Keratinocyte (primary cell): ENCODE measurements at places on chromosomes 7 and 10. TPM values are rescaled to one million over a fixed set of nuclear protein-coding genes. Genes with fewer than 3 reads are reported as not detected.

GRCh38 chr7:80039251-80039884, 95.3 kb upstream of the GNAI1 start:
- no peak for DNase-seq

DNA sequence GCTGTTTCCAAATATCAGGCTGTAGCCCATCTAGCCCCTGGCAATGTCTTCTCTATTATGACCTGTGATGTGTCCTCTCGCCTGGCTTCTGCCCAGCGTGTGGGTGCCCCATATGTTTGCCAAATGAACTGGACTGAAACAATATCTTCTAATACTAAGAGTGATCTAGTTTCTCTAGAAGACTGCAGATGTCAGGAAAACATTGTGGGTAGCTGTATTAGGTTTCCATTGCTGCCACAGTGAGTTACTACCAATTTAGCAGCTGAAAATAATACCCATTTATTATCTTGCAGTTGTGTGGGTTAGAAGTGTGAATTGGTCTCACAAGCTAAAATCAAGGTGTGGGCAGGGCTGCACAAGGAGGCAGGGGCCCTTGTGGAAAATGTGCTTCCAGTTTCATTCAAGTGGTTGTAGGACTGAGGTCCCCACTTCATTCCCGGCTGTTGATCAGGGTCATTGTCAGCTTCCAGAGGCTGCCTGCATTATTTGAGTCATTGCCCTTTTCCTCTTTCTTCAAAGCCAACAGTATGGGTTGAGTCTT, 202.8 kb upstream of the BMPER start:
- DNase-seq = no peak

The TMEM209 gene
- polyA plus RNA-seq = 15.3 to 25.9 TPM (median 20.0 TPM) in 3 replicates

DNA sequence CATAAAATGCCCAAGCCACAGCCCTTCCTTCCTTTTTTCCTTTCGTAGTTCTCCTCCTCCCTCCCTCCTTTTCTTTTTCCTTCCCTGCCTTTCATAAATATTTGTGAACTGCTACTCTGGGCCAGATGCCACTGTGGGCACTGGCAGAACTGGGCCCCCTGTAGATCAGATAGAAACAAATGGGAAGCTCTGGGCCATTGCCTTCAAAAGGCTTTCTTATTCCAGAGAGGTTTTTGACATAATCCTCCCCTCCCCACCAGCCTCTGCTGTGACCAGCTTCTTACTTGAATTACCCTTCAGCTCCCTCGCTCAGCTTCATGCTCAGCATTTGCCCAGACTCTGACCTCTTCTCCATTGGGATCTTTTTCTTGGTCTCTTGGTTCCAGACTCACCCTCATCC, 886.8 kb downstream of the LRMDA start:
- DNase-seq = no peak

DNA sequence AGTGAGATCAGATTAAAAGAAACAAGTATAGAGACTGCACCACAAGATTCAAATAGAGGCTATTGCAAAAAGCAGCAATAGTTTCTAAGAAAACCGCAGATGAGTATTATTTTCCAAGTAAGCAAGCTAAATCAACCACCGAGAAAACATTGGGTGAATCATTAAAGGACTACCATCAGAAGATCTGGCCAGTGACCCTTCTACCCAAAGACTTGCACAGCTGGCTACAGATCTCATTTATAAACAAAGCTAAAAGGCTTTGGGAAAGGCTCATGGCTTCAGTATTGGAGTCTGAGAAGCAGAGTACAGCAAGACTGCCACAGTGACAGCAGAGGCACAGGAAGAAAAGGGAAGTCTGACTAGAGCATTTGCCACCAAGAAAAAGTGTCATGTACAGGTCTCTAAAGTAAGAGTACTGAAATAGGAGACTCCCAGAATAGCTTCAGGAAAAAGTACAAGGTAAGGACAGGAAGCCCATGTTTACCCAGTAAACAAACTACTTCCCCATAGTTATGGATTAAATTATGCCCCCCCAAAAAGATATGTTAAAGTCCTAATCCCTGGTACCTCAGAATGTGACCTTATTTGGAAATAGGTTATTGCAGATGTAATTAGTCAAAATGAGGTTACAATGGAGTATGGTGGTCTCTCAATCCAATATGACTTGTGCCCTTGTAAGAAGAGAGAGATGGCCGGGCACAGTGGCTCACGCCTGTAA, 19.0 kb downstream of the STEAP1 start:
- no peak for DNase-seq

GRCh38 chr7:133797818-133798520, 329.2 kb upstream of the LRGUK start:
- no peak for DNase-seq

- DNase-seq = no peak
Observed at GRCh38 chr10:28833313-28833712, 156.0 kb downstream of the BAMBI start.
